ENCODE measurements at places on chromosomes 16 and 17.
A peak's percentile ranks its signal among the peaks of the same experiment; 100 is the strongest.

DNA sequence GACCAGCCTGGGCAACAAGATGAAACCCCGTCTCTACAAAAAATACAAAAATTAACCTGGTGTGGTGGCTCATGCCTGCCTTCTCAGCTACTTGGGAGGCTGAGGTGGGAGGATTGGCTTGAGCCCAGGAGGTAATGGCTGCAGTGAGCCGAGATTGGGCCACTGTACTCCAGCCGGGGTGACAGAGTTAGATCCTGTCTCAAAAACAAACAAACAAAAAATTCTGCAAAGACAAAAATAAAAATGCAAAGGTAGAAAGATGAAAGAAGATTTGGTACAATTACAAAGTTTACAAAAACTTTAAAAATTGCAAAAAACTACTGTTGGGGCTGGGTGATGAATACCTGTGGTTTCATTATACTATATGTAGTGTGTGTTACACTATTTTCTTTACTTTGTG lies 5.5 kb upstream of the CDH1 start:
- no peak for DNase-seq

- no peak for DNase-seq
Observed at GRCh38 chr17:47287639-47288038, 34.0 kb downstream of the ITGB3 start.

DNA sequence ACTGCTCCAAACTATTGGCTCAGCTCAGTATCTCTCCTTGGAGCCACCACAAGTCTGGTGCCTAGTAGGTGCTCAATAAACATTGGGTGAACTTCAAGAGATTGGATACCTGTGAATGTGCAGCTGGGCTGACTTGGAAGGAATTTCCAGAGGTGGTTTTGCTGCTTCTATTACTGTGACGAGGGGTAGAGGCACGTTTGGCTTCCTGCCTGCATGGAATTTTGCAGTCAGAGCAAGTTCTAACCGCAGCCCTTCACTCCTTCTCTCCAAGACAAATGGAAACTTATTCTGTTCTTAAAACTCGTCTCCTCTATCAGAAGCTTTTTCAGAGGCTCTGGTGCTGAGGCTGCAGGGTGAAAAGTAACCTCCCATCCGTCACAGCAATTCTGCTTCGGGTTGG lies 342.5 kb downstream of the CPPED1 start:
- no peak for DNase-seq

GRCh38 chr17:50640686-50641351 lies 6.1 kb downstream of the ABCC3 start:
- DNase-seq, result no peak

GRCh38 chr17:41480581-41480980 lies 370 bp downstream of the KRT35 start:
- DNase-seq, result no peak

DNA sequence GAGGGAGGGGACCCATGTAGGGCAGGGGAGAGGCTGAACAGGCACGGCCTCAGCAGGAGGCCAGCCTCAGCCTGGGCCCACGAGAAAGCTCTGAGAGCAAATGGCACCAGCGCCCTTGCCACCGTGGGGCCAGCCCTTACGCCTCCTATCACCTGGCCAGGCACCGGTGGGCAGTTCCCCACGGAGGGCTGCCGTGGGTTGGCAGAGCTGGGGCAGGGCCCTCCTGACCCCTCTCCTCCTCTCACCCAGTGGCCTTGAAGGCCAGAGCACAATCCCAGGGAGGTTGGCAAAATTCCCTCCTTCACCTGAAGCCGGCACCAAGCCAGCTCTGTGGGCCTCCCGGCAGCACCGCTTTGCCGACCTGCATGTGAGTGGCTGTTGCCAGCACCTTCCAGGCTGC lies 53.1 kb upstream of the ENPP7 start:
- no peak for DNase-seq

DNA sequence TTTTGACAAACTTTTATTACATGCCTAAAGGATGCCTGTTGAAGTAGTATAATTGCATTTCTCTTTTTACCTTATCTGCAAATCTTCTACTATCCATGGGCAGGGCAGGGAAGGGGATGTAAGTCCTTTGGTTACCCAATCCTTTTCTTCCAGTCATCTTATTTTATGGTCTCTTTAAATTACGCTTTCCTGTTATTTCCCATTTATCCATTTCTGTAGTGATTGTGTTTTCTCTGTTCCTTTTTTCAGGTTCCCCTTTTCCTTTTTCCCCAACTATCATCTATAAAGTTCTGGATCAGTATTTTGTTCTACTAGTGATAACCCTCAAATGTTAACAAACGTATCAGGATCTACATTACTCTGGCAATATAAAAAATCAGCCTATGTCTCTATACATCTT lies 3.3 kb upstream of the ABCA9 start:
- no peak for DNase-seq

DNA sequence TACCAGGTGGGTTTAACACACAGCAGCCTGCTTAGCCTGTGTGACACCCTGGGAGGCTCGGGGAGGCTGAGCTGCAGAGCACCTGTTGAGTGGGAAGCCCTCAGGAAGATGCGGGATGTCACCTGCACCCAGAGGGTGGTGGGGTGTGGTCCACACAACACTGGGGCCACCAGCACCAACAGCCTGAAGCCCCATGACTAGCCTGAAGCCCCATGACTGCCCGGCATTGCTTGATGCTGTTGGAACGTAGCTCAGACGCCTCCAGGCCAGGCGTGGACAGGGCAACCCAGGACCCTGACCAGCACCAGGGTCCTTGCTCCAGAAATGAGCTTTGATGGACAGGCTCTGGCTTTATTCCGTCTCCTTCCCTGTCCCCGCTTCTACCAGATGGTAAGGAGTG lies 76.3 kb upstream of the ZNF469 start:
- DNase-seq, result no peak

DNA sequence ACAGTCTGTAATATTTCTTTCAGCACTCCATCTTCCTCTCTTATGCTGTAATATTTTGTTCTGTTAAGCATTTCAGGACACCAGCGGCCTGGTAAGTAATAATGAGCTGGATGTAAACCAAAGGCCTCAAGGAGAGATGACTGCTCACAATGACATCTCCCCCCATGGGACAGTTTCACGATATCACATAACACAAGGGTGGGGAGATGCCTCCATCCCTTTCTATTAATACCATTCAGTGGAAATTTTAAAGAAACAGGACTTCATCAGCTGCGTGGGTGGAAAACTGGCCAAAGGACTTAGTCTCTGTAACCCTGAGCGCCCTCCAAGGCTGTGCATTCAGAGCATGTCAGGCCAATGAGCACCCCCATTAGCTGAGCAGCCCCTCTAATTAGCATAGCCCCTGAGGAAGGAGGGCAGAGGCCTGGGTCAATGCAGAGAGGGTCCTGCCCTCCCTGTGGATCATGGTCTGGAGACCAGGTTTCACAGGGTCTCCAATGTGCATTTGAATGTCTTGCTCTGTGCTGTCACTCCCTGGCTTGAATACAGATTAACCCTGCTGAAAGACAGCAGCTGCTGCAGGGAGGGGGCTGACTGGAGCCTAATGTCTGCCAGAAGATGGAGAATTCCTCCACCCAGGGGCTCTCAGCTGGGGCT lies 156.4 kb downstream of the HS3ST2 start:
- DNase-seq, result no peak

GRCh38 chr17:36144981-36145729 lies 31.3 kb downstream of the TBC1D3B start:
- DNase-seq, result no peak

DNA sequence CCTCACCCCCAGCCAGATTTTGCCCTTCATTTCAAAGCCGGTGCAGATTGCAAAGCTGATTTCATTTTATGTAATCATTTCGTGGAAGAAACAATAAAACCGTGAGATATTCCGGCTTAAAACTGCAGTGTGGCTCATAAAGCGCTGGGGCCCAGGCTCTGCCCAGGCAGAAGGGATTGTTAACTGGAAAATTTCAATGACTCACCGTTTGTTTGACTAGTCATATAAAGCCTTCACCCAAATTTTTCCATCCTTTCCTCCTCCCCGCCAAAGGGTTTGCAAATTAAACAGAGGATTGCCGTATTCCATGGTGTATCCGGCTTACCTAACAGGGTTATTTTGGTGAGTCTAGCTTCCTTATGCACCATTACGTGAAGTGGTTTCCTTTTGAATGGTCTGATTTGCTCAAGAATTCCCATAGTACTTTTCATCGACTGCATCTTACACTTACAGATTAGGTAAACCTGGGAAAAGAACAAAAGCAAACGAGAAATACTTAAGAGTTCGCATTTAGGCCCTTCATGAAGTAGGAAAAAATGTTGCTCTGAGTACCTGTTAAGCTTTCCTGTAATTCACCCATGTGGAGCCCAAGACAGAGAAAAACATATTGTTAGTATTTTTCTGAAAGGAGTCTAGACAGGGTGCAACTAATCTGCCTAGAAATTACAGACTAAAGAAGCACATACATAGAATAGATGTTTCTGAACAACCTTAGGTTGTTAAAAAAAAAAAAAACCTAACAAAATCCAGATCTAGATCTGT lies 949 bp upstream of the GSPT1 start:
- DNase-seq, result no peak

GRCh38 chr17:61011251-61011650 lies 333.6 kb downstream of the BCAS3 start:
- no peak for DNase-seq

GRCh38 chr17:2647957-2648356 lies 54.5 kb downstream of the PAFAH1B1 start:
- no peak for DNase-seq

DNA sequence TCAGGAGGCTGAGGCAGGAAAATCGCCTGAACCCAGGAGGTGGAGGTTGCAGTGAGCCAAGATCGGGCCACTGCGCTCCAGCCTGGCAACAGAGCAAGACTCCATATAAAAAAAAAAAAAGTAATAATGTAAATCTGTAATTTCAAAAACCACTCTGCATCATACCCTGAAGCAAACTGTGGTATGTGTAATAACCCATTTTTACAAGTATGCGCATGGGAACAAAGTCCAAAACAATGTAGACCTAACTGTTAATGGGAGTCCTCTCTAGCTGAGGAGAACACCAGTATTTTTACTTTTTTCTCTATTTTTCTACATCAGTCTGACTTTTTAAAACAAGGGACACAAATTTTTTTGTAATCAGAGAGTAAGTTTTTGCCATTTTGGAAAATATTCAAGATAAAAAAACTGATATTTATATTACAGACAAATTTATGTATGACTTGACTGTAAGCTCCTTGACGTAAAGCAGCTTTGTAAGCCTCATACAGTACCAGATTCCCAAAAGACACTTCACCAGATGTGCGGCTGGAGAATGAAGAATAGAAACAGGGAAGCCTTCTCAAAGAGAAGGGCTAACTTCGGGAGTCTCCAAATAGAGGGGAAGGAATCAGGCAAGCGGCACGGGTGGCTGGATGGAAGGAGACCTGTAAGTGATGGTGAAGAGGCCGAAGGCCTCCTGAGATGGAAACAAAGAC lies 25.7 kb downstream of the CMTM4 start:
- DNase-seq, result no peak

- DNase-seq, result peak; percentile 70
Observed at GRCh38 chr17:32998111-32998886, 6.7 kb downstream of the SPACA3 start.

DNA sequence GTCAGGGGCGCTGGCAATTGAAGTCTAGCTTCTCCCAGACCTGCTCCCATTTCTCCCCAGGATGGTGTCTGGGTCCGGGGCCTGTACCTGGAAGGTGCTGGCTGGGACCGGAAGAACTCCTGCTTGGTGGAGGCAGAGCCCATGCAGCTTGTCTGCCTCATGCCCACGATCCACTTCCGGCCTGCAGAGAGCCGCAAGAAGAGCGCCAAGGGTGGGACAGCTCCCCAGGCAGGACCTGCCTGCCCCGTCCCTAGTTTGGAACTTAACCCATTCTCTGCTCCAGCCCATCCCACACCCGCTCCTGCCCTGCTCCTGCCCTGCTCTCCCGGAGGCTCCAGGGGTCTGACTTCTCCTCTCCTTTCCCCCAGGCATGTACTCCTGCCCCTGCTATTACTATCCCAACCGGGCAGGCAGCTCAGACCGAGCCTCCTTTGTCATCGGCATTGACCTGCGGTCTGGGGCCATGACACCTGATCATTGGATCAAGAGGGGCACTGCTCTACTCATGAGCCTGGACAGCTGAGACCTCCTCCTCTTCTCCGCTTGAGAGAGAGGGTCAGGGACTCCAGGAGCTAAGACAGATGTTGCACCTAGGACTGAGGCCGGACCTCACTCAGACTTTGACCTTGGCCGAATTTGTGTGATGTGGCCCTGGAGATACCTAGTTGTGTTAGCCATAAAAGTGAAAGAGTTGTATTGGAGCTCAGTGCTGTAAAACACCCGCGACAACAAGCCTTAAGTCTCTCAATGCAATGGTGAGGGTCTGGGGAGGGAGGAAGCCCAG lies 814 bp upstream of the KDM6B start:
- no peak for DNase-seq

- DNase-seq, result no peak
Observed at GRCh38 chr17:613725-614124, 100.9 kb downstream of the VPS53 start.

- DNase-seq, result peak; percentile 80
Observed at GRCh38 chr17:67475161-67475937, 98.3 kb downstream of the PITPNC1 start.

- DNase-seq, result no peak
Observed at GRCh38 chr16:79096246-79096645, 504.3 kb downstream of the MAF start.

GRCh38 chr17:42248351-42249179 lies 27.6 kb downstream of the STAT5B start:
- peak; percentile 58 for DNase-seq

- no peak for DNase-seq
Observed at GRCh38 chr16:25707982-25708583, 16.3 kb downstream of the HS3ST4 start.

DNA sequence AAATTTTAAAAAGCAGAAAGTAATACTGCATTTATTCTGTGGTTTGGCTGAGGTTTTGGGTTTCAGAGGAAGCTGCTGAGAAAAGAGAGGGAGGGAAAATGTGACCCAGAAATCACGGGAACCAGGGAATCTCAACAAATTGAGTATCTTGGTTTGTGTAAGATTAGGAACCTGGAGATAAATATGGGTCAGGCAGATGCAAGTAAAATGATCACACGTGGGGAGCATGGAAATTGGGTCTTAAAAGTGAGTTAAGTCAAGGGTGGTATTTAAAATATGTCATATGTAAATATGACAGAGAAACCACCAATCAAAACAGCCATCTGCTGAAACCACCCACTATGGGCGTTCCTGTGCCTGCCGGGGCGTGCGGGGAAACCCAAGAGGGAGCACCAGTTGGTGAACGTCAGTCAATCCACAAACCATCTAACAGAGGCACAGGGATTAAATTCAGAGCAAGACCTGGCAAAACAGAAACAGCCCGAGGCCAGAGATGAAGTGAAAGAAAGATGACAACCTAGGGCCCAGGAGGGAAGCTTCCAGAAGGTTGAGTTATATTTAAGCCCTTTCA lies 33.4 kb downstream of the CDH13 start:
- no peak for DNase-seq

DNA sequence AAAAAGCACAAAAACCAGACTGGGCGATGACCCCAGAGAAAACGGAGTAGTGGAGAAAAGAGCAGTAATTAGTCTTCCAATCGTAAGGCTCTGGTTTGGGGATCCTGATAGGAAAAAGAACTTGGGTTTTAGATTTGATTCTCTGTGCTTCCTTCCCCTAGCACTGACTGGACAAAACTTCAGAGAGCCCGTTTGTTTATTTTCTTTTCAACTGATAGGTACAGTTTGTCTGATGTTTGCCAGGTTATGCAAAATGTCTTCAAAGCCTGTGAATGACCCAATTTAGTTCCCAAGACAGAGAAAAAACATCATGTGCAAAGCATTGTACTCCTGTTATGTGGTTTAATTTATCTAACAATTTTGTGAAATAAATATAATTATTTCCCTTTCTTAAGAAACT lies 151.1 kb upstream of the COX10 start:
- DNase-seq, result no peak

- no peak for DNase-seq
Observed at GRCh38 chr17:65712383-65713267, 151.2 kb upstream of the AXIN2 start.

- no peak for DNase-seq
Observed at GRCh38 chr16:4115209-4115948, 863 bp downstream of the ADCY9 start.

All from stimulated activated CD4-positive, alpha-beta T cell treated with anti-CD3 and anti-CD28 coated beads, TNF-alpha, amount 100 ng/mL, for 24 hours (primary cell).